ENCODE measurements at places on chromosomes 11 and 22.

DNA sequence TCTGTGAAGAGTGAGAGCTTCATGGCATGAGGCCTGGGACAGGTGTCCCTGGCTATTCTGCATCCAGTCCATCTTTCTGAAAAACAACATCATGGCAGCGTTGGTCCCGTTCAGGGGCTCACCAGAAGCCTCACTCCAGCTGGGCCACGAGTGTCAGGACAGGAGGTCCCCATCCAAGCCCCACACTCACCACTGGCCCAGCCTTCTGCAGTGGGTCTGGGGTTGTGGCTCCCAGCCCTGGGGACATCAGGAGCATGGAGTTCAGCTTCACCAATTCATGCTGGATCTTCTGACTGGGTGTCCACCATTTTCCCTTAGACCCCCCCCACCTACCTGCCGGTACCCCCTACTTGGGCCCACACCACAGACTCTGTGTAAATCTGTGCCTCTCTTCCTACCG, 400.3 kb downstream of the BRD1 start:
- no peak for DNase-seq

GRCh38 chr11:213111-213510, 5.6 kb downstream of the RIC8A start:
- DNase-seq = no peak

DNA sequence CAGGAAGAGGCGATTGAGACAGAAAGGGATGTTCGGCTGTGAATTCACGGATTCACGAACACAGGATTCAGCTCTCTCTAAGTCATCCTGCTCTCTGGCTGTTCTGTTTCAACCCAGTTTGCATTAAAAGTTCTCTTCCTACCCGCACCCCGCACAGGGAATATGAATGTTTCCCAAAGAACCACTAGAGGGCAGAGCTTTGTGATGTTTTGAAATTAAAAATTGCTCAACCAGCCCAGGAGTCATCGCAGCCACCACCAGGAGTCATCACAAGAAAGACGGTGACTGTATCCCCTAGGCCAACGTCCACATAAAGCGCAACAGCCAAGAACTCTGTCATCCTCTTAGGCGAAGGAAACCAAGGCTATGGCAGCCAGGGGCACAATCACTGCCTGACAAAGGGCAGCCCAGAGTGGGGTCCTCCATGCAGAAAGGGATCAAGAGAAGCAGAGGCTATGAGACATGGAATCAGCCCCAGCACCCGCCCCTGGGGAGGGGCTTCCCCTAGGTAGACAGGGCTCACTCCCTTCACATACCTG, 122.4 kb downstream of the WT1 start:
- DNase-seq = peak; percentile 66

GRCh38 chr11:65525546-65526480, 930 bp downstream of the SCYL1 start:
- no peak for DNase-seq

GRCh38 chr11:123694551-123694950, 40.1 kb upstream of the SCN3B start:
- DNase-seq = no peak

DNA sequence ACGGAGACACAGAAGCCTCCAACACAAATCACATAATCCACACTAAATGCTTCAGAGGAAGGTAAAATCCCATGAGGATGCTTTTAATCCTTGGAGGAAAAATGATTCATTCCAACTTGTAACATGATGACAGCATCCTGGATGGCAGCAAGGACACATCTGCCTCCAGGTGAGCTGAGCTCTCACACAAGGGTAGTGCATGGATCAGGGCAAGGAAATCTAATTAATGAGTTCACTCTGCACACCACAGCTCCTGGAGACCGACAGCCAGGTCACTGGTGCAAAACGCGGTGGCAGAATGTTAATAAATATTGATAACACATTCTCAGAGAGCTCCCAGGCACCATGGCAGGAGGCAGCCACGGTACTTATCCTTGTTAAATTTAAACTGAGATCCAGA, 40.3 kb upstream of the CYP2D6 start:
- DNase-seq = no peak

DNA sequence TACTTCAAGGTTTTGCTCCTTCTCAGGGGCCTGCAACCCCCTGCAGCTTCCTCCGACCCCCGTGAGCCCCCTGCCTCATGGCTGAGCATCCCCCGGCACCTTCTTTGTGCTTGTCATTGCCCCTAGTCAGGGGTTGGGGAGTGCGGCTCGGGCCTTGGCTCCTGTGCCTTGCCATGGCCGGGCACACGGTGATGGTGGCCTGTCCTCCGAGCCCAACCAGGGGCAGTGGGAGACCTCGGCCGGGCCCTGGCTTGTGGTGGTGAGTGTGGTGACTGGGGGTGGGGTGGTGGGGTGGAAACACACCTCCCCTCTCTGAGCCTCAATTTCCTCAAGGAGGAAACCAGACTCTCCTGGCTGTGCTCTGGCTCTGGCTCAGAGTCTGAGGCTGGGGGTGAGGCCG, 1.5 kb upstream of the MRGPRG start:
- no peak for DNase-seq

- no peak for DNase-seq
Measured at GRCh38 chr22:29700900-29701154, 19.0 kb upstream of the CABP7 start.

DNA sequence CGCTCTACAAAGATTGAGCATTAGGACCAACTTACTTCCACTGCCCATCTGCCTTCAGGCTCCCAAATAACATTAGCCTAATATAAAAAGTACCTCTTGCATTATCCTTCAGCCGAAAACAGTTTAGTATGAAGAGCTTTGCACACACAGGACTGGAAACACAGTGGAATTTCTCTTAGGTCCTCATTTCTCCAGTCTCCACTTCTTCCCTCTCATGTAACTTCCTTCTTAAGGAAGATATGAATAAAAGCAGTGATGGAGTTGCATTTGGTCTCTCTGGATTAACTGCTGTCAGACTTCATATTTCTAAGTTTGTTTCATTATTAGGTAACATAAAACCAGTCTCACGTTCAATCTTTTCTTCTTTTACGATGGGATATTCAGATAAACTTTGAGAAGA, 5.6 kb upstream of the MPEG1 start:
- no peak for DNase-seq

DNA sequence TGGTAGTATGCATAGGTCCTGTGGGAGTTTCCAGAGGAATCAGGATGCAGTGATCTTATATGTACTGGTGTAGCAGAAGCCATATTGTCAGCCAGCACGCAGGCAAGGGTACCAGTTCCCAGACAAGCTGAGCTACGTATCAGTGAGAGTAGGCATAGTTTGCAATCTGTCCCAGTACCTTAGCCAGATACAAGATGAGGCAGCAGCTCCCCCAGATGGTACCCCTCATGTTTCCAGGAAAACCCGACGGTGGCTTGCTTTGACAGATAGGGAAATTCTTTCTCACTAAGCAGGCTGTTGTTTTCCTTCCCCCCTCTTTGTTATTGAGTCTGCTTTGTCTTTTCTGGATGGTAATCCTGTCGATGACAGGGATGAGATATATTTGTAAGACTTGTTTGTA, 109.7 kb upstream of the RRM1 start:
- no peak for DNase-seq

- no peak for DNase-seq
Measured at GRCh38 chr11:32110795-32111194, 19.9 kb downstream of the RCN1 start.

- no peak for DNase-seq
Measured at GRCh38 chr22:20065896-20066616, 14.0 kb upstream of the DGCR8 start.

DNA sequence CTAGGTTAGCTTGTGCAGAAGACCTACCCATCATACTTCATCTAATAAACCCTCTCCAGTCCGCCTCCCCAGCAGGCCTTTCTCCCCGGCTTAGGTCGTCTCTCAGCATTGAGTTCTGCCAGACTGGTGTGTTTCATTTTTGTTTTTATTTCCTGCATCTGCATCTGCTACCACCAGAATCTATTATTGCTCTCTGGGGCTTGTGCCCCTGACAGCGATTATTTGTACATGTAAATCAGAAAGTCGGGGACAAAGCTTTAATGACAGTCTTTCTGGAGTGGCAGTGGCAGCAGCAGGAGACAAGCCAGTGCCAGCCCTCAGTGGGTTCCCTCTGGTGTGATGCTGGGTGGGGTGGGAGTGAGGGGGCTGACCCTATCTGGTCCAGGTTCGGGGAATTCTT, 127.5 kb downstream of the PKNOX2 start:
- DNase-seq = no peak

DNA sequence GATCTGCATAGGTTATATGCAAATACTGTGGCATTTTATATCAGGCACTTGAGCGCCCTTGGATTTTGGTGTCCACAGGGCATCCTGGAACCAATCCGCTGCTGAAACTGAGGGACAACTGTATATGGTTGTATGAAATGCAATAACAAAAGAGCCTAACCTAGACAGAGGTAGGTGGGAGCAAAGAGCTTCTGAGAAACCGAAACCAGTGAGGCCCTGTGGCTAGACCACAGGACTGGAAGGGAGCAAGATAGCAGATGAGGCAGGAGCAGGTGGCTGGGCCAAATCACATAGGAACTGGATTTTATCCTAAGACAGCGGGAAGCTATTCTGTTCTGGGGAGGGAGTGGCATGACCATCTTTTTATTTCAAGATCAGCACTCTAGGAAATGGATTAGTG, 30.1 kb downstream of the RCN1 start:
- DNase-seq = no peak

DNA sequence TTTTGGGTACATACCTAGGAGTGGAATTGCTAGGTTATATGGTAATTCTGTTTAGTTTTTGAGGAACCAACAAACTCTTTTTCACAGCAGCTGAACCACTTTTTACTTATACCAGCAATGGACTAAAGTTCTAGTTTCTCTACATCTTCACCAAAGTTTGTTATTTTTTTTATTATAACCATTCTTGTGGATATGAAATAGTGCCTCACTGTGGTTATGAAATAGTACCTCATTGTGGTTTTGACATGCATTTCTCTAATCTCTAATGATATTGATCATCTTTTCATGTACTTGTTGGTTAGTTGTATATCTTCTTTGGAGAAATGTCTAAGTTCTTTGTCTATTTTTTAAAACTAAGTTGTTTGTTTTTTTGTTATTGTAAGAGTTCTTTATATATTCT, 27.2 kb downstream of the STIM1 start:
- no peak for DNase-seq

- DNase-seq = no peak
Measured at GRCh38 chr11:126718276-126718675, 282.3 kb downstream of the KIRREL3 start.

GRCh38 chr22:48424201-48424627, 1403.5 kb downstream of the BRD1 start:
- no peak for DNase-seq

- no peak for DNase-seq
Measured at GRCh38 chr22:49062155-49062801, 765.4 kb downstream of the BRD1 start.

DNA sequence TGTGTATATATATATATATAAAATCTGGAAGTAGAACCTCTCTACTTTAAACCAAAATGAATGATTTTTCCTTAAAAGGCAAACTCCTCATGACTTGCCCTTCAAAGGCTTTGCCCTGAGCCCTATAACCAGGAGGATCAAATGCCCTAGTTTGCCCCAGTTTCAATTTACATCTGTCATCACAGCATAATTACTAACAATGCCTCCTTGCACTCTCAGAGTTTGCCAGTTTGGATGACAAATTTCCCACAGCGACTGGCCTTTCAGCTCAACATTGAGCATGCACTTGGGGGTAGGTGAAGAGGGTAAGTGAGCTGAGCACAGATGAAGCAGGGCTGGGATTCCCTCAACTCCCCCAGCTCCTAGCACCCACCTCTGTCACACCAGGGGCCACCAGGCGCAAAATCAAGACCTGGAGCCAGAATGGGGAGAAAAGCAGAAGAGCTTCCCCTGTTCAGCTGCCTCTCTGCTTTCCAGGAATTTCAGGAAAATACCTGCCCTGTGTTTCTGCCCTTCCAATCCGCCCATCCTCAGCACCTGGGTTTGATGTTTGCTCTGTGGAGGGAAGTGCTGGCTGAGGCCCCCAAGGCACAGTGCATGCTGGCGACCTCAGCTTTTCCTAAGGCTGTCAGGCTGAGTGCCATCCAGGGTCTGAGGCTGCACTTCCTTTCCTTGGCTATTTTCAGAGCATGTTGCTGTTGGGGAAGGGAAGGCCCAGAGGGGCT, 67.5 kb downstream of the ADAMTS15 start:
- DNase-seq = no peak

- DNase-seq = no peak
Measured at GRCh38 chr11:93540337-93540736, 2.9 kb downstream of the SMCO4 start.

DNA sequence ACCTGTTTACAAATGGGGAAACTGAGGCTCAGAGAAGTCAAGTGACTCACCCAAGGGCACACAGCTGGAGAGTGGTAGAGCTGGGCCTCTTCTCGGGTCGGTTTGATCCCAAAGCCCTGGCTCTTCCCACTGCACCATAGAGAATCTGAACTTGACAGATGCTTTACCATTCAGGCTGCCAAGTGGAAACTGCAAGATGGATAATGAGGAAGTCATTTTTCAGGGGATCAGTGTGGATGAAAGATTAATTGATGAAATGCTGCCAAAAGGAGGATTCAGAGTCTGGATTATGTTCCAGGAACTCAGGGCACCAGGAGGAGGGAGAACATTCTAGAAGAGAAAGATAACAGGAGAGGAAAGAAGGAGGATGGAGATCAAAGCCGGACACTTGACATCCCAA, 185.9 kb upstream of the ZBED5 start:
- no peak for DNase-seq

GRCh38 chr11:102427068-102427467, 25.5 kb downstream of the TMEM123 start:
- DNase-seq = no peak

DNA sequence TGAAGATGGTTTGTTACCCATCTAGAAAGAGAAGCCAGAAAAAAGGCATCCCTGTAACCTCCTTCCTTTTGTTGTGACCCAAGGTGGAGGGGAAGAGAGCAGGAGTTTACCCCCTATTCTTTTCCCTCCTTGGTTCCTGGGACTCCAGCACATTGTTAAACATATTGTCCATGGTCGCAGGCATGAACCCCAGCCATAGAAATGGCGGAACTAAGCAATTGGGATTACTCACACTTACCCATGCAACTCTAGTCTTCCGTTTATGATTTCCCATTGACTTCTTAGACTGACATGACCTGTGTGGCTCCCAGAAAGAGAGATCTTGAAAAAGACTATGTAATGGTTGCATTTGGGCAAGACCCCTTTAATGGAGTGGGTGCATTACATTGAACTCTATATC, 45.4 kb downstream of the OR4C46 start:
- DNase-seq = no peak

GRCh38 chr22:31425331-31426050, 26.1 kb downstream of the DRG1 start:
- DNase-seq = no peak

DNA sequence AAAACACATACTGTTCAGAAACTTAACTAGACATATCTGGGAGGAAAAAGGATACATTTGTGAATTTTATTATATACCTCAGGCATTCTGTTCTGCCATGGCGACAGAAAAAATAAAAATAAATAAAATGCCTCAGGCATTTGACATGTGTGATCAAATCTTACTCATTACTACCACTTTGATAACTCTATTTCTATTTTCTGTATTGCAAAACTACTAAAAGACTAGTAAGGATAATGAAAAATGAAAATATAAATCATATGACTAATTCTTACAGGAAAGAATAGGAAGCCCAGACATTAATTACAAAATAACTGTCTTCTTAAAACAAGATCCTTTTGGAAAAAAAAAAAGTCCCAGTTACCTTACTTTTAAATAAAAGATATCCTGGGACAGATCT, 5.3 kb downstream of the PICALM start:
- DNase-seq = peak; percentile 62

GRCh38 chr11:27200779-27201453, 160.3 kb downstream of the BBOX1 start:
- no peak for DNase-seq

Measured in NCI-H226 (cell line).